Inflammatory macrophage (primary cell): ENCODE measurements at places on chromosomes 6 and 20.

- no peak for DNase-seq
These were observed 55.2 kb upstream of the NOX3 start for GRCh38 chr6:155510879-155511278.

DNA sequence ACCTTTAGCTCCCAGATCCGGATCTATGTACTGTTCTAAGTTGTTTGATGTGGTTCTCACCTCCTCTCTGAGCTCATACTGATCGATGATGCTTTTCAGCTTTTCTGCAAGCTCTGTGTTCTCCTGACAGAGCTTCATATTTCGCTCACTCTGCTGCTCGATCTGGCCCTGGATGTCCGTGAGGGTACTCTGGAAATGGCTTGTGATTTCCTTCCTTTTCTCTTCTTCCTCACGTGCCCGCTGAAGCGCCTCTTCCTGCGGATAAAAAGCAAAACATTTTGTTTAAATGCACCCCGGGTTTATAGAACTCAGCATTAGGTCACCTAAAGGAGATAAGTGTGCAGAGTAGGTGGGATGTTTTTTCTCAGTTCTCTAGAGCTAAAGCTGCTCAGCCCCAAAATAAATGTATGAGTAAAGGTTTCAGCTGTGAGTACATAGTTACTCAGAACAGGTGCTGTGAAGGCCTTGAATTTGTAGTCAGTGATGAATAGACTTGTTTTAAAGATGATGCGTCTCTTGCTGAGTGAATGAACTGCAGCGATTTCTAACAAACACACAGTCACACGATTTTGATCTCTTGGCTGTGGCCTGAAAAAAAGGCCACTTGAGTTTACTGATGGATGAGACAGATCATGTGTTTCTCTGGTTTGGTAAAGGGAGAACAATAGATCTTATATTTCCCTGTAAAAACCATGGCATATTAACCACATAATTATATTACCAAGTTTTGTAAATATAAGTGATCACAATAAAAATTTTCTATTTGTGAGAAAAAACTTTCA is 29.1 kb downstream of the TXLNB start:
- DNase-seq, result no peak

DNA sequence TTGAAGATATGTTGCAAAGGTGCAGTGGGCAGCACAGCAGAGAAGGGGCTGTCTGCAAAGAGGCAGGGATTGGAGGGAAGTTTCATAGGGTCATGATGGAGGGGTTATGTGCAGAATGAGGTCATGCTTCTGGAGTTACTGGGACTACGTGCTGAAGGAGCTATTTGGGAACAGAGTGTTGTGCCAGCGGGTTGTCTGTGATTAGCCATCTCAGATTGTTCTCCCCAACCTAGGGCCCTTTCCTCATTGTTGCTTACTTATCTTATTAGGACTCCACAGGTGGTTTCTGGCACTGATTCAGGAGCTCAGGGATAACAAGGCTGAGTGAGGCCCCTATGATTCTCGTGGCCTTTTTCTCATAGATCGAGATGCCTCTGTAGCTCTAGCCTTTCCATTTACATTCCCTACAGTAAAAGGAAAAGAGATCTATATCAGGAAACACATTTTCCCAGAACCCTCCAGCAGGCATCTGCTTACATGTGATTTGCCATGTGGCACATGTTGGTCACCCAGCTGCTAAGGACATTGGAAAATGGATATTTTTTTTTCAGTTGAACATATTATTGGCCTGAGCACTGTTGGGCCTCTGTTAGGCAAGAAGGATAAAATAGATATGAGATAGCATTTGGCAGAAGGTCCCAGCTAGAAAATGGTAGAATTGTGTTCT is 429.6 kb upstream of the PLCB4 start:
- no peak for DNase-seq

GRCh38 chr20:40754339-40754943 is 65.4 kb upstream of the MAFB start:
- DNase-seq, result no peak

DNA sequence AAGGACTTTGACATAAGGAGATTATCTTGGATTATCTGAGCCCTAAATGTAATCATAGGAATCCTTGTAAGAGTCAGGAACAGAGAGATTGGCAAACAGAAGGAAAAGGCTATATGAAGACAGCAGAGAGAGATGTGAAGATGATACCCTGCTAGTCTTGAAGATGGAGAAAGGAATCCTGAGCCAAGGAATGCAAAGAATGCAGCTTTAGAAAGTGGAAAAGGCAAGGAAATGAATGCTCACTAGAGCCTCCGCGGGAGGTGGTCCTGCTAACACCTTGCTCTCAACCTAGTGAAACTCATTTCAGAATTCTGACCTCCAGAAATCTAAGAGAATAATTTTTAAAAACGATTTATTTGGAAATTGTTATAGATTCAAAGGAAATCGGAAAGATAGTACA is 117.1 kb downstream of the TBXT start:
- no peak for DNase-seq

DNA sequence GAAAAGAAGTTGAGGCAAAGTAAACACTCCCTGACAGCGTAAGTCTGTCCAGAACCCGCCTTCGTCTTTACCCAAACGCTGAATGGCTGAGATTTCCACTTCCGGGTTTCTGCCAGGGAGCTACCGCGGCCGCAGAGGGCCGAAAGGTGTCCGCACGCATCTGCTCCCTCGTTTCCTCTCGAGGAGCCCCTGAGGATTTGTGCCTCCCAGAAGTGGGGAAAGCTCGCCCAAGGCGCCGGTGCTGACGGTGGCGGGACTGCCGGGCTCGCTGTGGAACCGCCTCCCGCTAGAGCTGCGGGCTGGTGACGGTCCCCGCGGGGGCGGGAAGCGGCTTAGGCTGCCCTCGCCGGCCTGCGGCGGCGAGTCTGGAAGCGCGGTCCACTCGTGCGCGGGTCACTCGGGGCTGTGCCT is 1760.2 kb upstream of the DEFB115 start:
- no peak for DNase-seq

DNA sequence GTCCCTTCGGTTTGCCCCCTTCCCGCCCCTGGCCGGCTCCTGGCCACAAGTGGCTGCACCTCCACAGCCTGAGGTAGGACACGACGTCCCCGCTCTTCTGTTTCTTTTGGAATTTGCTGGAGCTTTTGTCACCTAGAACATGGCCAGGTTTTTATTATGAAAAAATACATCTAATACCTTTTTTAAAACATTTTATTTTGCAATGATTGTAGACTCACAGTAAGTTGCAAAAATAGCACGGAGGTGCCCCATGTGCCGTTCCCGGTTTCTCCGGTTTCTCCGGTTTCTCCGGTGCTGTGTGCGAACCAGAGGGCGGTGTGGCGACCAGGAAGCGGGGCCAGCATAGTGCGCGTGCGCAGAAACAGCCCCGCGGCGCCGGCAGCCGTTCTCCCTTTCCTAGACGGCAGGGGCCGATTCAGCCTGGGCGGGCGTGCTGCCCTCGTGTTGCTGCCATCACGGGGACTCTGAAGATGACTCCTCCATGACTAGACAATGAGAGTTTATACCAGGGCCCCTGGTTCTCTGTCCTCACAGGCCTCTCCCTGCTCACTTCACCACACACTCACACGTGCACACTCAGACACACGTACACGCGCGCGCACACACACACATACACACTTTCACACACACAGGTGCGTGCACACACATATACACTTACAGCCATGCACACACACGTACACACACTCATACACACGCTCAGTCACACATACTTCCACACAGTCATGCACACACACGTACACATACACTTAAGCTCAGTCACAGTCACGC is 102.1 kb downstream of the TMEM242 start:
- DNase-seq, result peak; percentile 87

DNA sequence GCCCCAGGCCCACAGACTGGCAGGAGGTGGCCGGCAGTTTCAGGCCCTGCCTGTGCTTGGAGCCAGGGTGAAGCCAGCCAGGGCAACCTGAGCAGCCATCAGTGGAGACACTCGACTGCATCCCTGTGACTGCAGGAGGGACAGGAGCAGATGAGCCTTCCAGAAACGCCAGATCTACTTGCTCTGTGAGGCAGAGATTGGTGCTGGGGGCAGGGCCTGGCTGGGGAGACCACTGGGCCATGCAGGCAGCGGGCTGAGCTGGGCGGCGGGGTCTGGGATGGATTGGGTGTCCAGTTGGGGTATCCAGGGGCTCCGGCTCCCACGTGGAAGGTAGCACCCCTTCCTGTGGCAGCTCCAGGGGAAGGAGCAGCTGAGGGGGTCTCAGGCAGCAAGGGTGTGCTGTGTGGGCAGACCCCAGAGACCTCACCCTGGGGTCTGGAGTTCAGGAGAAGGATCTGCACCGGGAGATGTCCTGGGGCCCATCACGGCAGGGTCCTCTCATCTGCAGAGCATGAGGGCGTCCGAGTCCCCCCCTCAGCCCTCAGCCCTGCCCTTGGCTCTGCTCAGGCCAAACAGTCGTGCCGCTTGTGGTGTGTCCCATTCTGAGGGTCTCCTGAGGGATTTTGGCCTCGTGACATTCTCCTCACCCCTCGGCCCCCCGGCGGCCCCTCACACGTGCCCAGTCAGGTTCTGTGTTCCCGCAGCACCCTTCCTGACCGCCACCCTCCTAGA is 334.9 kb downstream of the TAF4 start:
- no peak for DNase-seq

- no peak for DNase-seq
These were observed 3.1 kb upstream of the CABLES2 start for GRCh38 chr20:62409931-62410745.

- DNase-seq, result no peak
These were observed 2.1 kb upstream of the PTCHD4 start for GRCh38 chr6:48113130-48113529.
